ENCODE measurements at places on chromosomes 7 and 10.

GRCh38 chr7:14995774-14996173 lies 93.2 kb upstream of the DGKB start:
- no peak for DNase-seq

- DNase-seq, result no peak
Observed at GRCh38 chr10:62631241-62631640, 173.3 kb upstream of the ADO start.

GRCh38 chr10:24238519-24239247 lies 29.7 kb downstream of the KIAA1217 start:
- DNase-seq, result no peak

DNA sequence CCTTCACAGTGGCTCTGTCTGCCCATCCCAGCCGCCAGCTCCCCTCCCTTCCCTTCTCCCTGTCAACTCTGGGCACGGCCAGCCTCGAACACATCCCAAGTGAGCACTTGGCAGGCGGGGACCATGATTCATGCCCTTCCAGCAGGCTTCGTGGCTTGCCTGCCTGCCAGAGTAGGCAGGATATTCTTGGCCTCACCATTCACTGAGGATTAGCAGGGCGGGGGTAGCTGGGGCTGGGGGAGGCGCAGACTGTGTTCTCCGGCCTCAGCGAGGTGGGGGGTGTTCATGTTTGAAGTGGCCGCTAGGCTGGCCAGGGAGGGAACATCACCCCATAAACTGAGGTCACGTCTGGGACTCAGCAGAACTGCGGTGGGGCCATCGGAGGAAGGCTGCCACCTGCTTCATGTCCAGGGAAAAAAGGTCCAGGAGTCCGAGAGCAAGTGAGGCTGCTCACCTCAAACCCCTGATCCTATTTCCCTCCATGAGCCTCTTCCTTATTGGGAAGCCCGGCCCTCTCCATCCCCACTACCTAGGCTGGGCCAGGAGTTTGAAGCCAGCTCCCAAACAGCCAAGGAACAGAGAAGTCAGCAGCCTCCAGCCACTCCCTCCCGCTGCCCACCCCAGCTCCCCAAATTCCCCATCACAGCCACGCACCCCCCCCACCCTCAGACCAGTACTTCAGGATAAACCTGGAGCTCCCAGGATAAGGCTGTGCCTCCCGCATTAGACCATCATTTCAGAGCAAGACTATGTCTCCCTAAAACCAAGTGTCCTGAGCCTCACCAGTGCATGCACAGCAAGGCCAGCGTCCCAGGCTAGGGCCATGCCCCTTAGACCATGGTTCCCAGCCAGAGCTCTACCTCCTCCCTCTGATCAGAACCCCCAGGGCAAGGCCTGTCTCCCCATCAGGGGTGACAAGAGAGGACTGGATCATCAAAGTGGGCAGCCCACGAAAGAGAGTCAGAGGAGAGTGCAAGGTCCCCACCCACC lies 42.8 kb upstream of the RABGEF1 start:
- DNase-seq, result no peak

DNA sequence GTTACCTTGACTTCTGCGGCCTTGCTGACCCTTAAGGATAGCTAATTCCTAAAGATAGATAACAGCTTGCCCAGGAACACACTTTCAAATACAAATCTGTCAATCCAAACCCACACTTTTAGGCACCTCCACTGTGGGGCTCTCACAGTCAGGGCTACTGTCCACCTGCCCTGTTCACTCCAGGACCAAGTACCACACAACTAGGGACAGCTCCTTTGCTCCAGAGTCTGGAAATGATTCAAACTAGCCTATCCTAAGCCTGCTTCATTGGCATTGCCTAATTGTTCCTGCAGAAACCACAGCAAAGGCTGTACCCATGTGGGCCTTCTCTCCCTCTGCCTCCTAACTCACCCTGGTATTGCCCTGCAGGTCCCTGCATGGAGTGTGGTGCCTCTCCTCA lies 538.9 kb upstream of the IGFBP3 start:
- no peak for DNase-seq

DNA sequence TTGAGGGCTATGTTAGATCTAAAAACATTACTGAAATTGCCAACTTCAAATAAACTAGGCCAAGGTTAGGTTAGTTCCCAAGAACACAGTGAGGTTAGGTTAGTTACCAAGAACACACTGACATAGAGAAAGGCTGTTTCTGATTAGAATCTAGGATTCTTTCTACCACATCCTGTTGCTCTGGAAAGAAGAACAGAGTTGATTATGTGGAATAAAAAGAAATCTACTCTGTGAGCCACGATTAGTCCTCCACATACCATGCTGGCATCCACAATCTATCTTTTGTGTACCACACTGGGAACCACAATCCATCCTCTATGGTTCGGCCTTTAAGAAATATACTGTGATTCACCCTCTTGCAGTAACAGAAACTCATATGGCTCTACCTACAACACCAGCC lies 91.4 kb downstream of the LRRTM3 start:
- no peak for DNase-seq

DNA sequence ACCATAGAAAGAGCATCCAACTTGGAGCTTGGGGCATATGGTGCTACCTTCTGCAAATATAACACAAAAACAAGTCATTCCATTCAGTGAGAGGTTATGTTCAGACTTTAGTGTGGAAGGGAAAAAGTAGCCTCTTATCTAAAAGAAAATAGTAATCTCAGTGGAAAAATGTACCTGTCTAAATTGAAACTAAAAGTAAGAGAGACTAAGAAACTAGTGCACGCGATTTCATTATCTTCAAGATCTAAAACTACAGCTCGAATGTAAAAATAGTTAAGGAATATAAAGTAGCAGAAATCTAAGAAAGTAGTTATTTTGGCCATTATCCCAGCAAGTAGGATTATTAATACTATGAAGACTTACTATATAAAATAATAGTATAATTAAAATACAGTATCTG lies 233.0 kb upstream of the PPP1R3A start:
- DNase-seq, result no peak

- DNase-seq, result peak; percentile 60
Observed at GRCh38 chr7:35691827-35692307, 3.1 kb downstream of the HERPUD2 start.

DNA sequence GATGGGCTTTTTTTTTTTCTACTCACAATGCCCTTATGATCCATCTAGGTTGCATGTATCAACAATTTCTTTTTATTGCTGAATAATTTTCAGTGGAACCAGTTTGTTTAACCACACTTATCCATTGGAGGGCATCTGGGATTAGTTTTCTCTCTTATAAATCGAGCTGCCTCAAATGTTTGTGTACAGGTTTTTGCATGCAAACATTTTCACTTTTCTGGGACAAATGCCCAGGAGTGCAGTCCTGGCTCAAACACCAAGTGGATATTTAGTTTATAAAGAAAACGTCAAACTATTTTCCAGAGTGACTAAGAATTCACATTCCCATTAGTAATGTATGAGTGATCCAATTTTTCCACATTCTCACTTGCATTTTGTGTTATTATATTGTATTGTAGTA lies 313.4 kb downstream of the CXCL12 start:
- DNase-seq, result no peak

- no peak for DNase-seq
Observed at GRCh38 chr7:100897772-100898454, 2.2 kb upstream of the ACHE start.

DNA sequence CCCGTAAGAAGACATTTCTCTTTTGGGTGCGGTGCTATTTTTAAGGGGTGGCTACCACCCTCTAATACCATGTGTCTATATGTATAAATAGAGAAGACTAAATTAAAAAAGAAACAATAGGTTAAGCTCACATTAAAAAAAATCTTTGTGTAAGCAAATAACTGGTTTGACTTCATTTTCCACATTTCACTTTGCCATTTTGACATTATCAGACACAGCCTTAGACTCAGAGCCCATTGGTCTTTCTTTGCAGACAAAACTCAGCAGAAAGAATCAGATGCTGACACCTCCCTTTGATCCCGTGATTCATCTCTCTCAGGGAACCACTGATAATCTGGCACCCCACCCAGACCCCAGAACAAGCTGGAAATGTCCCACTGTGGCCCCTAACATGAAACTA lies 74.5 kb downstream of the EMX2 start:
- DNase-seq, result no peak

DNA sequence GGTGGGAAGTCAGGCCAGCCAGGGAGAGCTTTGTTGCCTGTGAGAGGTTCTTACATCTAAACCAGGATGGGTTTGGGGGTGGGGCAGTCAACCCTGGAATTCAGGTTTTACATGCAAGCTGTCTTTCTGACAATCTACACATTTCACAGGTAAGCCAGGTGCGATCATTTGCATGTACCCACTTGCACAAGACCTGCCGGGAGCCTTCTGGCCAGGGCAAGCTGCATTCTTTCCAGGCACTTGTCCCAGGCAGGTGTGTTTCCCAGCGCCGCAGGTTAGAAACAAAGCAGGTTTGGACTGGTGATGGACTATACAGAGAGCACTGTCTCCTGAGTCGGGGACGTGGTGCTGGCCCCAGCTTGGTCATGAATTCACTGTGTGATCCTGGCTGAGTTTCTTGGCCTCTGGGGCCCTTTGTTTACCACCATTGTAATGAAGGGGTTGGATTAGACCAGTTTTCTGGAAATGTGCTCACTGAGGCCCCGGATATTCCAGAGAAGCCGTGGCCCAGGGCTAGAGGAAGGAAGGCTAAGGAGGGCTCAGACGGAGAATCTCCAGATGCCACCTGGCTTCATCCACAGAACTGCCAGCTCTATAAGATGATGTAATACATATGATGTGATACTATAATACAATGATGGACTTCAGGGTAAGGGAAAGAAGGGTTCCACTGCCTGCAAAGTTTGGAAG lies 205.2 kb upstream of the SVIL start:
- no peak for DNase-seq

GRCh38 chr10:132684164-132684891 lies 101.6 kb downstream of the NKX6-2 start:
- peak; percentile 51 for DNase-seq

GRCh38 chr10:112979927-112980326 lies 29.9 kb downstream of the TCF7L2 start:
- no peak for DNase-seq

DNA sequence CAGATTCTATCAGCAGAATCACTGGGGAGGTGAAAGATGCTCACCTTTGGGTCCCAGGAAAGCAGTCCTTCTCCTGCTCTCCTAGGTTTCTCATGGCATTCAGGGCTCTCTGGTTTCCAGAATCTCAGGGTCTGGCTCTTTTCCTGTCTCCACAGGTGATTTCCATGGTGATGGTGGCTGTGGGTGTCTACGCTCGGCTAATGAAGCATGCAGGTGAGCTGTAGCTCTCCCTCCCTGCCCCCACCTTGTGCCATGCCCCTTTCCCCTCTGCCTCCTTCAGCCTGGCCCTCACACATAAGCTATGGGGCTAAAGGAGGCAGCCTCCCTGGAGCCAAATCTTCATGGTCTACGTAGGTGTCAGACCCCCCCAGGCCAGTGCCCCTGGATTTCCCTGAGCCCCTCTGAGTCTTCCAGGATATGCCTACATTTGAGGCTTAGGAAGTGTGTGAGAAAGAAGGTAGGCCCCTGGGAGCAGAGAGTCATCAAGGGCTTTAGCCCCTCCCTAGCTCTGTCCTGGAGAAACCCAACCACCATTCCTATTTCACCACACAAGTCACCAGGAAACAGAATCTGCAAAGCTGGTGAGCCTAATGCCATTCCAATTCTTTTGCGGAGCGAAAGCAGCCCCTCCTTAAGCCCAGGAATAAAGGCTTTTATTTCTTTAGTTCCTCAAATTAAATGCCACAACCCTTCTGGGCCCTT lies 17.2 kb downstream of the TSPAN33 start:
- DNase-seq, result no peak

GRCh38 chr10:2716596-2716995 lies 350.8 kb upstream of the PFKP start:
- no peak for DNase-seq

DNA sequence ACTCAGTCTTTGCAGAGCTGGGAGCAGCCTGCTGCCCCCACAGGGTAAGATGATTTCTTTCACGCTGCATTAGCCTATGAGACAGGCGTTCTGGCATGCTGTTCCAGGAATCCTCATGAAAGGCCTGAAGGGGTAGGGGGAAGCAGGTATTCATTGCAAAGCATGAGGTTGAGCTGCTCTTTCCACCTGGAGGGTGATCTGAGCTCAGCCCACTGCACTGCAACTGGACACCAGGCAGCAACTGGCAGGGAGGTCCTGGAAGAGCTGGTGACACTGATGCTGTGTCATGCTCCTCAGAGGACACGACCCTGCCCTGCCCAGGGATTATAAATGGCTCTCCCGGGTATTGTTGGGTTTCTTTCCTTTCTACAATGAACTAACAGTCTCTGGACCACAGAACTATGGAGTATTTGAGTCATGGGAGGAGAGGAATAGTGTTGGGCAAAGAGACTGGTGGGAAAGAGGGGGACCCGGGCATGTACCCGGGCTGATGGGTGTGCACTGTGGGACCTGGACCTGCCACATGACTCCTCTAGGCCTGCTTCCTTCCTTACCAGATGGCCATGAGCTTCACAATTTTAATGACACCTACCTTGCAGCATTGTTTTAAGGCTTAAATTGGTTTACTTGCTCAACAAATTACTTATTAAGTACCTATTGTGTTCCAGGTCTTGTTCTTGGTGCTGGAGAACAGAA lies 24.3 kb downstream of the SLC25A28 start:
- DNase-seq, result no peak

GRCh38 chr10:10327934-10328333 lies 689.7 kb upstream of the CELF2 start:
- no peak for DNase-seq

- DNase-seq, result no peak
Observed at GRCh38 chr7:47739301-47739875, 157.5 kb upstream of the TNS3 start.

DNA sequence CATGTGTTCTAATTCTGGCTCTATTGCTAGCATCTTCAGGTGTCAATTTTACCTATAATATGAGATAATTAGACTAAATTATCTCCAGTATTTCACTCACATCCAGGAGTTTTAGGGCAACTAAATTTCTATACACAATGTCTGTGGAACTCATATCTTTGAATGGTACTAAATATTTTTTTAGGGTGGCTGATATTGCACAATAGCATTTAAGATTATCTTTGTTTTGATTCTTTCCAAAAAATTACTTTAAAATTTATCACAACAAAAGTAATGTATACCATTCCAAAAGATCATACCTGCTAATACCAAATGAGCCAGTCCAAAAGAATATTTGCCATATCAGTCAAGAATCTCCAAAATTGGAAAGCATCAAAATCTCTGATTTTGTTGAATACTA lies 285.5 kb downstream of the SEMA3D start:
- DNase-seq, result no peak

DNA sequence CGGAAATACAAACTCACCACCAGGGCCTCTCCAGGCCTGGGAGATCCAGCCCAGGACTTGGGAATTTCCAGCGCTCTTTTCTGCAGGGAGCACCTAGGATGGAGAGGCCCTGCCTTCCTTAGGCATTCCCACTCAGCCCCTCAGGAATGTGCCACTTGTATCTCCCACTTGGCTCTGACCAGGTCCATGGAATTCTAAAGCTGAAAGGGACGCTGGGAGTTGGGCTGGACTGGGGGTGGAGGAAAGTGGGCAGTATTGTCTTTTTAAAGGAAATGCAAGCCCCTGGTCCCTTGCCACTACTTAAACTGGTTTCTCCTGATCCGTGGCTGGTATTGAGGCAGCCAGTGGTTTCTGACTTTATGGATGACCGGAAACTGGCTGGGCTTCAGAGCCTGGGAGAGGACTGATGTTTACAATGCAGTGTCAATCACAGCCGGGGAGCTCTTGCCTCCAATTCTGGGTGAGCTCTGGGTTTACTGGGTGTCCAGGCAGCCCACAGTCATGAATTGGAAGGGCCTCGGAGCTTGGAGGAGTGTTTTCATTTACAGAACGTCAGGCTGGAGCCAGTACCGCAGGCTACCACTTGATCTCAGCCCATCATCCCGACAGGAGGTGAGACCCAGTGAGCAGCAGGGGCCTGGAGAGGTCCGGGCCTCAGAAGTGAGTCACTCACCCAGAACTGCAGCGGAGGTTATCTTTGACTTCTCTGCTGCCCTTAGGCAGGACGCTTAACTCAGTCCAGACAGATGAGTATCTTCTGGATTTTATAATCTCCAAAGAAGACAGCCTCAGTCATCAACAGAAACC lies 27.3 kb downstream of the AGAP3 start:
- no peak for DNase-seq

All from stimulated activated CD8-positive, alpha-beta memory T cell treated with anti-CD3 and anti-CD28 coated beads, Interleukin-4, amount 100 ng/mL, for 48 hours (primary cell).